ENCODE measurements at places on chromosomes 11 and 22. TPM values are rescaled to one million over a fixed set of nuclear protein-coding genes. Genes with fewer than 3 reads are reported as not detected.
A peak's percentile ranks its signal among the peaks of the same experiment; 100 is the strongest.

DNA sequence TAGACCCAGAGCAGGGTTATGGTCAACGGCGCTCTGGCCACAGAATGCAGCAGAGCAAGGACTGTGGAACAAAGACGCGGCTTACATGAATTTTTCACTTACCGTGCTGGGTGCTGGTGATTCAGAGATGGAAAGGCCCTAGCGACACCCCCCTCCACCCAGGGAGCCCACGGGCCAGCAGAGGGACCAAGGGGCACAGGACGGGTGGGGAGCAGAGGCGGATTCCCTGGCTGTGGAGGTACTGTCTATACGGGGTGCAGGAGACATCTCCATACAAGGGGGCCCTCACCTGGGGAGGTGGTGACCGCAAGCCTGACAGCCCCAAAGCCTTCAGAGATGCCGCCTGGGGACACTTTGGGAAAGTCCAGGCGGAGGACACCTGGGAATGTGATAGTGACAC lies 1.1 kb upstream of the SEPTIN5 start:
- no peak for ATAC-seq

GRCh38 chr11:69374946-69375310 lies 81.0 kb downstream of the MYEOV start:
- no peak for ATAC-seq

GRCh38 chr11:95352733-95353346 lies 121.8 kb upstream of the SESN3 start:
- no peak for ATAC-seq

DNA sequence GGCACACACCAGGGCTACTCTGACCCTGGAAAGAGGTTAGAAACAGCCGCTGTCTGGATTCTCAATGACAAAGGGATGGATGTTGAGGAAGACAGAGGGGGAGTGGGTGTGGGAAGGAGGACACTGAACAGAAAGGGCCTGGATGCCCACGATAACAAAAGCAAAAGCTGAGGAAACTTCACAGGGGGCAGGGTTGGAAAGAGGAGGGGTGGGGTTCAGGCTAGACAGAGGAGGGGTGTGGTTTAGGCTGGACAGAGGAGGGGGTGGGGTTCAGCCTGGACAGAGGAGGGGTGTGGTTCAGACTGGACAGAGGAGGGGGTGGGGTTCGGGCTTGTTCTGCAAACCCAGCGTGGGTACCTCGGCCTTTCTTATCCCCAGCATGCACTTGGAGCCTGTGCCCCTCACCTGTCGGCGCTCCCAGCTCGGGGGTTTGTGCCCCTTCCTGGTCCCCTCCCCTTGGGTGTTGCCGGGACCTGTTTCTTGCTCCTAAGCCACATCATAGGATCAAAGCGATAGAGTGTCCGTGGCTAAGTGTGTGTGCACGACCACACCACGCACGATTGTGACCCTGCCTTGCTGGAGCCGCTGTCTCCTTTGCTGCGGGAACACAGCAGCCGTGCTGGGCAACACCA lies 75.6 kb downstream of the BRD1 start:
- ATAC-seq = no peak

GRCh38 chr11:1890856-1891830 lies 552 bp downstream of the PRR33 start:
- no peak for ATAC-seq

GRCh38 chr22:22450343-22450839 lies 58.2 kb downstream of the ZNF280B start:
- peak; percentile 66 for ATAC-seq

- ATAC-seq = peak; percentile 83
Measured at GRCh38 chr22:45742866-45743450, 71.3 kb downstream of the ATXN10 start.

Gene SCGB1A1
- total RNA-seq = 0.48 TPM

Gene ENTHD1
- not detected for total RNA-seq

Gene MS4A6A
- total RNA-seq = 4.9 TPM

Gene NAV2
- total RNA-seq = 17.0 TPM

Gene GRAMD4
- 37.7 TPM for total RNA-seq

Gene OR8D1
- total RNA-seq = not detected

Gene LGR4
- total RNA-seq = 22.8 TPM

All from esophagus mucosa (tissue), 1 donor.